ENCODE measurements at places on chromosomes 2 and 18.

DNA sequence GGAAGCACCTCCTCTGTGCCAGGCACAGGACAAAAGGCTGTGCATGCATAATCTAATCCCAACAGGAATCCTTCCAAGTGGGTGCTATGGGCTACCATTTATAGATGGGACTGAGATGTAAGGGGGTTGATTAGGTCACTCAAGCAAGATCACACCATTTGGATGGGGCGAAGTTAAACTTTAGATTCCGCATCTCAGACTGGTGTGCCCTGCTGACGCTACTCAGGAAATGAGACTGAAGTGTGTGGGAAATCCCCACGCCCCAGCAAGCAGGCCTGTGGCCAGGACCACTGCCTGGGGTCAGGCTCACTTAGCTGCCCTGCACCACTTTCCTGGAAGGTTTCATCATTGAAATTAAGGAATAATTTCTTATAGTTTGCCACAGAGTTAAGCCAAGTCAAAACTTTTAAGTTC lies 70.5 kb upstream of the PPP1CB start:
- DNase-seq, result peak; percentile 82

GRCh38 chr2:220701115-220701514 lies 871.0 kb downstream of the EPHA4 start:
- no peak for DNase-seq

DNA sequence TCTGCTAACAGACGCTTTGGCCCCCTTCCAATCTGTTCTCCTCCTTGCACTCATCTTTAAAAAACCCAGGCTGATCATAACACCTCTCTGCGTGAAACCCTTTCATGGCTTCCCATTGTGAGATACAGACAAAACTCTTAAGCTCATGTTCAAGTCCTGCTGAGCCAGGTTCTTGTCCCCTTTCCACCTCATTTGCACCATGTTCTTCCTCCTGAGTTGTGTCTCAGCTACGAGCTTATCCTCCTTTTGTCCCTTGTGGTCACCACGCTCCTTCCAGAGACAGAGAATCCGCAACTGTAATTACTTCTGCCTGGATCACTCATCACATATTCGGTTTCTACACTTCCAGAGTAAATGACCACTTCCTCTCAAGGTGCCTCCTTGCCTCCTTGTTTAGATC lies 238.8 kb downstream of the ACTR3 start:
- DNase-seq, result no peak

- DNase-seq, result peak; percentile 43
These were observed 6.5 kb downstream of the PLEK start for GRCh38 chr2:68371581-68371980.

All from CD4-positive, alpha-beta T cell treated with Interleukin-10 for 1 hour (primary cell).